ENCODE measurements at places on chromosomes 7 and 10.

- DNase-seq = no peak
Measured at GRCh38 chr10:37667736-37668135, 189.7 kb downstream of the ZNF248 start.

- no peak for DNase-seq
Measured at GRCh38 chr10:24428410-24428782, 219.5 kb downstream of the KIAA1217 start.

DNA sequence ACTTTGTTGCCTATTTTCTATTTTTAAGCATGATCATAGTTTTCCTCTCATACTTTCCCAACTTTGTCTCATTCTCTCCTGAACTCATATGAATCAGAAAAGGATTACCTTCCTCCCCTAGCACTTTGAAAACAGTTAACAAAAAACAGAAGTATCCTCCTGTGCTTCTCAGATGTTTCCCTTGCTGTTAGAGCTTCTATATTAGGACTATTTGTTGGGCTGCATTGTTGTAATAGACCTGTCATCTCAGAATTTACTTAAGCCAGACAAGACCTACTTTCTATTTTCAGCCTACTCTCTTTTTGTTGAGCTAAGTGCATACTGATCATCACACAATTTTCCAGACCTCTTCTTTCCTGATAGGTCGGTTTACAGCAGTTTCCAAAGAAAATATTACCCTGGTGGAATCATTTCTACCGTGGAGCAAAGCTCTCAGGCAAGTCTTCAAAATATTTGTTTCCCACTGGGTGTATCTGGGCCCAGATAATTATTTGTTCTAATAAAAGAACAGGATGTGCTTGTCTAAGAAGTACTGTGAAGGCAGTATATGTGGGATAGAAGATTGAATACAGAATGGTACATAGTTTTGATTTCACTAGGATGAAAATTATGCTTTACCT lies 411.9 kb upstream of the KLF6 start:
- no peak for DNase-seq

DNA sequence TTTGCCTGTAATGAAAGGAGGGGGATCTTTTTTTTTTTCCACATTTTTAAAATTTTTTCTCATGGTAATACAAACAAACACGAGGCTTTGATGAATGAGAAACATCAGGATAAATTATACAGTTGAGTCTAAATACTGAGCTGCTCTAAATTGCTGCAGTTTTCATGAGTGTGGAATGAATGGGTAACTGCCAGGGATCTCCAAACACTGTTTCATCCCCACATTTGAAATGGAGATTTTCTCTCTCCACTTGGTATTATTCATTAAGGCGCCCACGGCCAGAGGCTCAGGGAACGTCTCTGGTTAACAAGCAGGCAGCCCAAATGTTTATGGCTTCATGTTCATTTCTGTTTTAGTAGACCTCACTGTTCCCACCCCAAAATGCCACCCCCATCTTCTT lies 717.1 kb downstream of the GRID1 start:
- no peak for DNase-seq

- no peak for DNase-seq
Measured at GRCh38 chr10:52483587-52483986, 169.5 kb downstream of the DKK1 start.

- no peak for DNase-seq
Measured at GRCh38 chr10:118412932-118413331, 70.8 kb upstream of the FAM204A start.
